ENCODE measurements at places on chromosomes 1 and 21.

- no peak for DNase-seq
Measured at GRCh38 chr1:43668956-43669355, 19.0 kb downstream of the KDM4A start.

DNA sequence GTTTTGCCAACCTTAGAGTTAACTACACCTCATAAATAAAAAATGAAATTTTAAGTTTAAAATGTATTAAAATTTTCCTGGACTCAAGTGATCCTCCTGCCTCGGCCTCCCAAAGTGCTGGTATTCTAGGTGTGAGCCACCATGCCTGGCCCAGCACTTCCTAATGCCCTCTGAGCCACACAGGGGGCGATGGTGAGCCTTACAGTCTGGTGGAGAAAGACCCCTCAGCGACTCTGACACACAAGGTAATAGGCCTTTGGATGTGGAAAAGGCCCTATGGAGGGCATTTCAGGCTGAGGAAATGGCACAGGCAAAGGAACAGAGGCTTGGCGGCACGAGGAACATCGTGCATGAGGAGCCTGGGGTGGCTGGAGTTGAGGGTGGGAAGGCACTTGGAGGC, 6.7 kb downstream of the CITED4 start:
- DNase-seq = no peak

DNA sequence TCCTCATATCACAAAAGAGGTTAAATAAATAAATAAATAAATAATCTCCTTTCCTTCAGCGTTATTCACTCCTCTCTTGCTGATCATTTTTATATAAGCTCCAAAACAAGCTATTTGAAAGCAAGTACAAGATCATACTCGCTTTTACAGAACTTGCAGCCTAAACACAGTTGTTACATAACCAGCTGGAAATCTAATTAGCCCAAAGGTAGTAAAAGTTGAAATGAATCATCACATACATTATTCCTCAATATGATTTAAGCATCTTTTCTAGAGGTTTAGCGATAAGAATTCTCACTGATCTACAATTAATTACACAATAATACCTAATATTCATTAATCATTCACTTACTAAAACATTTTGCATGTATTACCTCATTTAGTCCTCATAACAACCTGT, 160.2 kb downstream of the COP1 start:
- no peak for DNase-seq

- DNase-seq = peak; percentile 41
Measured at GRCh38 chr21:36854391-36854790, 112.1 kb downstream of the HLCS start.

DNA sequence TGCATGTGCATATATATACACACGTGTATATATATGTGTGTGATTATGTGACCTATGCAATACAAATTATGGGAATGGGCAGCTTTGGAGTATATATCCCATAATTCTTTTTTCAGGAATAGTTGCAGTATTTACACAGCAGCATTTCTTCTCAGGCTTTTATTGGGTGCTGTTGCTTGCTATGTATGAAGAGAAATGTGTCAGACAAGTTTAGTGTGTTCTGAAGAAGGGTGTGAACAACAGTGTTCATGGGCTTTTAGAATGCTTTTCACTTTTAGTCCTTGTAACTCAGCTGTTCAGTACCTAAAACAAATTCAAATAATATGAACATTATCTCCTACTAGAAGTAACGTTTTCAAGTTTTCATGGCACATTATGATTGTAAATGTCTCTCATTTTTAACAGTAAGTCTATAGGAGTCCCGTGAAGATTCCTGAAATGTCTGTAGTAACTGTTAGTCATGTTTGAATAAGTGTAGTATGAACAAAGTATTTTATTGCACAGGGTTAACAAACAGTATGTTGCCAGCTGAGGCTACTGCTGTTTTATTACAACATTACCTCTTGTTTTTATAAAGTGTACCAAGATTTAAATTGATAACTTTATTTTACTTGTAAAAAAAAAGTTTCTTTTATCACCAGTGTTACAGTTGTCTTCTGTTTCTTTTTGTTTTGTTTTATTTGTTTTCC, 42.5 kb downstream of the TMED5 start:
- no peak for DNase-seq

DNA sequence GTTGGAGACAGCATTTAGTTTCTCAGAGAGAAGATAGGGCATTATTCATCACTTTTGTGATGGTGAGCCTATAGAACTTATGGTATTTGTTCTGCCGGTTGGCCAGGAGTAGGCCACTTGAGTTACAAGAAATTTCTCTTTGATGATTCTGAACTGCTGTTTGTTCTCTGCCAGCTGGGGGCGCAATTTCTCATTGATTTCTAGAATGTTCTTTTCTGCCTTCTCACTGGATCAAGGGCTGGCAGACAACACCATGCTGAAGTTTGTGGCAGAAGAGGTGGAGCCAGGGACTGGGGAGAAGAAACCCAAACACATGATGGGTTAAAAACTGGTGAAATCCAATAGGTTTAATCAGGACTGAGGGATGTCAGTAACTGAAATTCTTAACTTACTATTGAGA, 360.6 kb downstream of the FAM72C start:
- no peak for DNase-seq

DNA sequence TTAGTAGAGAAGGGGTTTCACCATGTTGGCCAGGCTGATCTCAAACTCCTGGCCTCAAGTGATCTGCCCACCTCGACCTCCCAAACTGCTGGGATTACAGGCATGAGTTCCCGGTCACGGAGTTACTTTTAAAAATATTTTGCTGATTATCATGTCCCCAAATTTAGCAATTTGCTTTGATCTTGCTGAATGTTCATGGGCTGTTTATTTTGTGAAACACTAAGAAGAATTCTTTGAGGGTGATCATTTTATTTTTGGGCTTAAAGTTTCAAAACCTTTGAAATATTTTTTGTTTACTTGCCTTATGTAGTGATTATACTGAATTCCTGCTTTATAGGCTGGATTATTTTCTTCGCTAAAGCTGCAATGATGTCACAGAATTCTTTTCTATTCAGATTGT, 11.4 kb upstream of the LAMC1 start:
- no peak for DNase-seq

DNA sequence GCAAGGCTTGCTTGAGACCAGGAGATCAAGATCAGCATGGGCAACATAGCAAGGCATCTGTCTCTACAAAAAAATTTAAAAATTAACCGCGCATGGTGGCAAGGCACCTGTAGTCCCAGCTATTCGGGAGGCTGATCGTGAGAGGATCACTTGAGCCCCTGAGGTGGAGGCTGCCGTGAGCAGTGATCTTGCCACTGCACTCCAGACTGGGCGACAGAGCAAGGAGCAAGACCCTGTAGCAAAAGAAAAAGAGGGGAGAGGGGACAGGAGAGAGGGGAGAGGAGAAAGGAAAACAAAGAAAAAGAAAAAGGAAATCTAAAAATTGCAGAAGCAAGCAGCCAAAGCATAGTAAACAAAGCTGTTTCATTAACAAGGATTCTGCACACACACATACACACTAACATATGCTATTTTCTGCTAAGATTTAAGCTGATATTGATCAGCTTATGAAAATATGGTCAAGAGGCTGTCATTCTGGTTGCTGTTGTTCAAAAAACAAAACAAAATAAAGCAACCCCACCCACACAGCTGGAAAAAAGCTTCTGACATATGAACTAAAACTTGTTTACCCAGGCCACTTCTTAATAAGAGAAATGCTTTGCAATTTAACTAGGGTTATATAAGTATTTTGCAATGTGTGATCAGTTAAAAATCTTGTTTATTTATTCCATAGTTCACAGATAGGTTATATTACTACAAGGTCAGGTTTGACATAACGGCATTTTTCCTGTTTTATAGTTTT, 1.8 kb downstream of the ARNT start:
- DNase-seq = no peak

GRCh38 chr1:43691871-43692815, 15.2 kb upstream of the ST3GAL3 start:
- DNase-seq = no peak

DNA sequence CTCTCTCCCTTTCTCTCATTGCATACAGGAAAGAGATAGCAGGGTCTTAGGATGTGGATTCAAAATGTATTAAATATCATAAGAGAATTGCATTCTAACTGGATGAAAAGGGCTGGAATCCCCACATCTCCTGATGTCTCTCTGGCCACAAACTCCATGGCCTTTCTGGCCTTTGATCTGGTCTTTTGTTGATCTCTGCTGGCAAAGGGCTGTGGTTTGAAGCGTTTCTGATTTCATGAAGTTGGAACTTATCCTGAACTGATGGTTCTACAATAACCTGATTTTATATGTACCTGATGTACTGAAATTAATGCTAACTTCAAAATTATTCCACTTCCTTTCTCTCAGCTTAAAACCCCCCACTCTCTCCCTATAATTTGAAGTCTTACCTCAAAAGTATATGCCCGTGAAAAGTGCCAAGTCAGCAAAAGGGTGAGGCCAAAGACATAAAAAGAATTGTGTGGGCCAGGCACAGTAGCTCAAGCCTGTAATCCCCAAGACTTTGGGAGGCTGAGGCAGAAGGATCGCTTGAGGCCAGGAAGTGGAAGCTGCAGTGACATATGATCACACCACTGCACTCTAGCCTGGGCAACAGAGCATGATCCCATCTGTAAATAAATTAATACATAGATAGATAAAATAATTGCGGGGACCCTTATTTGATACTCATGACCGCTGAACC, 6.4 kb upstream of the KIF14 start:
- DNase-seq = no peak

DNA sequence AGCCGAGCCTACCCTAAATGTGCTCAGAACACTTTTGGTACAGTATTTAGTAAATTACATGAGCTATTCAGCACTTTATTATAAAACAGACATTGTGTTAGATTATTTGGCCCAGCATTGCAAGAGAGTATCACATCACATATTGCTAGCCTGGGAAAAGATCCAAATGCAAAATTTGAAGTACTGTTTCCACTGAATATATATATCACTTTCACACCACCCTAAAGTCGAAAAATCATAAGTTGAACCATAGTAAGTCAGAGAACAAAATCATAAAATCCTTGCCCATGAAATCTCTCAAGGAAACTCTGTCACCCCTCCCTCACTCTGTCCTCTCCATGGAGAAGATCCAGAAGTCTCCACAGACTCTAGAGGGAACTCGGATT, 33.1 kb downstream of the RGS8 start:
- DNase-seq = no peak

DNA sequence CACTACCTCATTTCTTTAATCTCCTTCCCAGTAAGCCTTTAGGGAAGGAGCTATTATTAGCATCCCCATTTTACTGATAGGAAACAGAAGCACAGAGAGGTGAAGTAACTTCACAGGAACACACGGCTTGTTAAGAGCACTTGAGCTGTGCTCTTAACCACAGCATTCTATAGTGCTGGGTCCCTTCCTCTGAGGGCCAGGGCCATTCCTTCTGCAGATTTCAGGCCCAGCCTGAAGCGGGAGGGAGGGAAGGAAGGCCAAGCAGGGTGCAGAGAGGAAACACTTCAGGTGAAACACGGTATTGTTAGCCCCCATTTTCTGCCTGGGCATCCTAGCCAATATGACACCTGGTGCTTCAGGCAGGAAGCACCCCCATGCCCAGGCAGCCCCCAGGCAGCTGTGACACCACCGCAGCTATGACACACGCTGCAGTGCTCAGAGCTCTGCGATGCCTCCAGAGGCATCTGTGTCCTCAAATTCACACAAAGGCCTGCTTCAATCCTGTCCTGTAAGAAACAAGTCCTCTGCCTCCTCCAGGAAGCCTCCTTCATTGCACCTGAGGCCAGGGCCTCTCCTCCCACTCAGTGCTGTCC, 4.5 kb upstream of the EXTL1 start:
- DNase-seq = no peak
